GM12864 (cell line): ENCODE measurements at places on chromosomes 13 and 19.

DNA sequence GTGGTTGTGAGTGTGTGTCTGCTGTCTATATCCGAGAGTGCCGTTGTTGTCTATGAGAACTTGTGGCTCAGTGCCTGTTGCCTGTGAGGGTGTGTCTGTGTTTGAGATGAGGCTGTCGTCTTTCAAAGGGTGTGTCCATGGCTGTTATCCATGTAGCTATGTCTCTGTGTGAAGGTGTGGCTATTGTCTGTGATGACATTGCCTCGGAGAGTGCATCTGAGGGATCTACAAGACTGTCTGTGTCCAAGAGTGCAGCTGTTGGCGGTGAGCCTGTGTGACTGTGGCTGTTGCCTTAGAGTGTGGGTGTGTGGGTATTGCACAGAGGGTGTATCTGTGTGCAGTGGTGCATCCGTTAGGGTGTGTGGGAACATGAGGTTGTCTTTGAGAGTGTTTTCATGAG, 4.9 kb downstream of the NUMBL start:
- no peak for DNase-seq

DNA sequence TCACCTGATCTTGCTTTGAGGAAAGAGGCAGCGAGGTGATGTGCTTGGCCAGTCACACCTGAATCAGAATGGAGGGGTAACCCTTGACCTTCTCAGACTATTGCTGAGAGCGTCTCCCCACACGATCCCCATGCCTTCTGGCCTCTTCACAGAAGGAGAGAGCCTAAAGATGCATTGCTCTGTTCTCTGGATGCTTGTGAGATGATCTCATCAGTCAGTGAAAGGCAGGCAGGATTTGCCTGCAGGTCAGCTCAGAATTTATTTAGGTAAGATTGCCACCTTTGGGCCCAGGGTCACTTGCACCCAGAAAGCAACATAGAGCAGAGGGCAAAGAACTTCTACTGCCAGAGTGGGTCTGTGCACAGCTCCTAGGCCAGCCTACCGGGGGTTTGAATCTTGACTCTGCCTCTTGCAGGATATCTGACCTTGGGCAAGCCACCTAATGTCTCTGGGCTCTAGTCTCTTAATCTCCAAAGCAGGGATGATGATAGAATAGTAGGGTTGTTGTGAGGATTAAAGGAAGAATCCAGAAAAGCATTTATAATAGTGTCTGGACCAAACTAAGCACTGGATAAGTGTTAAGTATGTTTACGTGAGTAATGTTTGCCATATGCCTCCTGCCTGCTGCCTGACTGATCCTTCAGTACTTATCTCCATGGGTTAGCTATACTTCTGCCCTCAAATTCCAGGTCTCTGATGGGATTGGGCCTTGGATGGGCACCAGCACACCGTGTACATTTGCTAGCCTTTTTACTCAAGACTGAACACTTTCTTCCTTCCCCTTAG, 8.4 kb upstream of the FLT1 start:
- no peak for DNase-seq

- no peak for DNase-seq
Measured at GRCh38 chr13:39985071-39985470, 329.6 kb downstream of the COG6 start.

- DNase-seq, result no peak
Measured at GRCh38 chr19:9061879-9062278, 25.0 kb upstream of the OR1M1 start.

DNA sequence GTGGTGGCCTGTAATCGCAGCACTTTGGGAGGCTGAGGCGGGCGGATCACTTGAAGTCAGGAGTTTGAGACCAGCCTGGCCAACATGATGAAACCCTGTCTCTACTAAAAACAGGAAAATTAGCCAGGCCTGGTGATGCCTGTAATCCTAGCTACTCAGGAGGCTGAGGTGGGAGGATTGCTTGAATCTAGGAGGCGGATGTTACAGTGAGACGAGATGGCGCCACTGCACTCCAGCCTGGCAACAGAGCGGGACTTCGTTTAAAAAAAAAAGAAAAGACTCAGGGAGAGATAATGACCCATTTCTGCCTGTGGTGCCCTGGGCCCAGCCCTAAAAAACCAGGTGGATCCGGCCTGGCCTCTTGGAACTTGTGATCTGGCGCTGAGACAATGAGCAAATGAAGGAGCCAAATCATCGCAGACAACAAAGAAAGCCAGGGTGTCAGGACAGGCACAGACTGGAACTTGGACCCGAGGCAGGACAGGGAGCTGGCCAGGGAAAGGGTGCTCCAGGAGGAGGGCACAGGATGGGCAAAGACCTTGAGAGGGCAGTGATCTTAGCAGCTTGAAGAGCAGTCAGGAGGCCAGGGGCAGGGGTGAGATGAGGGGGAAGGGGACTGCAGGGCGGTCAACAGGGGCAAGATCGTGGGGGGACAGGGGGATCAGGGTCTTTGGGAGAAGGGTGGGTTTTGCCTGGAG, 962 bp upstream of the JAK3 start:
- no peak for DNase-seq

DNA sequence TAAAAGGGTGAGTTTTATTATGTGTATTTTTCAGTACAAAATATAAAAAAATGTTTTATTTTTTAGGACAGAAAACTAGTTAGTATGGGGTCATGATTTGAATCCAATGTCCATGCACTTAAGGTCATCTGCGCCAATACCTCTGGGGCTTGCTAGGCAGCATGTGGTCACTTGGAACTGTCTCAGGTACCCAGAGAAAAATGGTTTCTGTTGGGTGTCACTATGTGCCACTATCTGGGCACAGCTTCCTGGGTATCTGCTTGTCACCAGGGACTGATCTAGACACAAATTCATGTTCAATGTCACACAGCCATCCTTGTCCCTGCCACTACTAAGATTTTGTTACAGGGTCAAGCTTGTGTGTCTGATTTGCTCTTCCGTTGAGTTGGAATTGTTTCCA, 100.4 kb downstream of the RGCC start:
- DNase-seq, result no peak

- DNase-seq, result no peak
Measured at GRCh38 chr13:110034031-110034549, 247.7 kb upstream of the IRS2 start.

DNA sequence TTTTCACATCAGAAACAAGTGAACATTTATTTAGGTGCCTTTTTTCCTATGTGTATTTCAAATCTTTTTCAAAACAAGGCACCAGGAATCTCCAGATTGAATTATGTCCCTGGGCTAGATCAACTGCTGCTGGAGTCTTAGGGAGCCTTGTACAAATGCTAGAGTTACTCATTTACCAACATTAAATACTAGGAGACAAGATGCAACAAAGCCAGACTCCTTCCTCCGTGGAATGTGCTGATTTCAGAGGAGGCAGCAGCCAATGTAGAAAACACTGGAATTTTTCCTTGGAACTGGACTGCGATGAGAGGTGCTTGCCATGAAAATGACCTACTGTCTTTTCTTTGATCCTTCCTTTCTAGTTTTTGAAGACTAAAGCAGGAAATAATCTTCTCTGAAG, 1514.7 kb upstream of the MIR17HG start:
- DNase-seq, result no peak

GRCh38 chr19:45768655-45768983, 433 bp downstream of the SIX5 start:
- no peak for DNase-seq

DNA sequence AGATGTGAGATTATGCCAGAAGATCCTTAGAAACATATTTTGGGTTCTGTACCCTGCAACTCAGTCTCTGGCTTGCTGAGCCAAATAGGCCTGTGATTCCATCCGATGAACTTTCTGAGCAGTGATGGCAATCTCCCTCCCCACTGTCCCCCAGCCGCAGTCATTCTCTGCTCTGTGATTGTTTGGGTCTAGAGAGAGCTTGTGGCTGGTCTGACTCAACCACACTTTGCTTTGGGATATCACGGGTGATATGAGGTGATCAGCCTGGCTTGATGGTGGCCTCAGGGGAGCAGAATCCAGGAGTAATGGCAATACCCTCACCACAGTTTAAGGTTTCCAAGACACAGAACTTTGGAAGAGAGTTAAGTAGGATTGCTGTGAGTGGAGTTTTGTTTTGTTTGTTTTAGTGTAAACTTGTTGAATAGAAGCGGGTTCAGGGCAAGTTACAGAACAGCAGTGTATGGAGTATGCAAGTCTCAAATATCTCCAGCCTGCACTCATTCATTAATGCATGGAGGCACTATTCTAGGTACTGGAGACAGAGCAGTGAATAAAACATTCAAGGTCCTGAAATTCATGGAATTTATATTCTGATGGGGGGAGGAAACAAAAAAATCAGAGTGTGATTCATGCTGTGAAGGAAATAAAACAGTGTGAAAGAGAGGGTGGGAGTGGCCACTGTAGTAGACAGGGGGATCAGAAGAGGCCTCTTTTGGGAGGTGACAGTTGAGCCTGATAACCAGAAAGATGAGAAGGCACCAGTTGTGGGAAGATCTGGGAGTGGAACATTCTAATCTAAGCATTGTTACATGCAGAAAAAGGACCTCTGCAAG, 5.3 kb downstream of the SAMD4B start:
- DNase-seq, result no peak

- no peak for DNase-seq
Measured at GRCh38 chr13:106484537-106485193, 50.8 kb downstream of the EFNB2 start.

DNA sequence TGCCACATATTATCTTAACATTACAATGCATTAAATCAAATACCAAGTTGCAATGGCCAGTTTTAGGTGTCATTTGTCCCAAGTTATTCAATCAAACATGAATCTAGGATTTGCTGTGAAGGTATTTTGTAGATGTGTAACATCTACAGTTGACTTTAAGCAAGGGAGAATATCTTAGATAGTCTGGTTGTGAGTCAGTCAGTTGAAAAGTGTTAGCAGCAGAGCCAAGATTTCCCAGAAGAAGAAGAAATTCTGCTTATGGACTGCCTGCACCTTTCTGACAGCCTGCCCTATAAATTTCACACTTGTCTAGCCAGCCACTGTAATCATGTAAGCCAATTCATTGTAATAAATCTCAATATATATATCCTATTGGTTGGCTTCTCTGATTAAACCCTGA, 41.3 kb upstream of the INTS6 start:
- no peak for DNase-seq

DNA sequence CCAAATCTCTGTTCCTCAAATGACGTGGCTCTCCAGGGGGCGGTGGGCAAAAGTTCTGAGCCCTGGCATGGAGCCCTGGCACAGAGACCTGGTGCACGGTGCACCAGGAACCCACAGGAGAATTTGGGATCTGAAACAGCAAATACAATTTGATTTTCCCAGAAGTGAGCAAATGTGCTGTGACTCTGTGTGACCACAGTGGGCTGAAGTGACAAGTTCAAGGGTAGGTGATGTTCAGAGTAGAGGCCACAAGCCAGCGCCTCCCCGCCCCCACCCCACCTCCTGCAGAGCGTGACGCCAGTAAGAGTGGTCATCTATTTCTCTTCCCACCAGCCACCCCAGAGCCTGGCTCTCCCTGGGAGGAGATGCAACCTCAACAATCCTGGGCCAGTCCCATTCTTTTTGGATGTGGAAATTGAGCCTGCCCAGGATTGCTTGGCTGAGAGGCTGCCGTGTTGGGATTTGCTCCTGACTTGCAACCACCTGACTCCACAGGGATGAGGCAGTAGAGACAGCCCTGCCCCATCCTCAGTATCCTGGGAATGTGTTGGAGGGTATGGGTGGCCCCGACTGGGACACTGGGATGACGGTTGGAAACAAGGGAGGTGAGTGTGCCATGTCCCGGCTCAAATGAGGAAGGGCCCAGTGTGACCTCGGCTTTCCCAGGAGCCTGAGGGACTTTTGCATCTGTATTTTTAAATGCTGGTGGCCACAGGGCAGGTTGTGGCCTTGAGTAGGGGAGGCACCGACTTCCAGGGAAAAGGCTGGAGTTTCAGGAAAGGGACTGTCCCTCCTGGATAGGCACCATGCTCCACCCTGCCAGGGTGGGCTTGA, 11.1 kb upstream of the BCL3 start:
- DNase-seq, result no peak

DNA sequence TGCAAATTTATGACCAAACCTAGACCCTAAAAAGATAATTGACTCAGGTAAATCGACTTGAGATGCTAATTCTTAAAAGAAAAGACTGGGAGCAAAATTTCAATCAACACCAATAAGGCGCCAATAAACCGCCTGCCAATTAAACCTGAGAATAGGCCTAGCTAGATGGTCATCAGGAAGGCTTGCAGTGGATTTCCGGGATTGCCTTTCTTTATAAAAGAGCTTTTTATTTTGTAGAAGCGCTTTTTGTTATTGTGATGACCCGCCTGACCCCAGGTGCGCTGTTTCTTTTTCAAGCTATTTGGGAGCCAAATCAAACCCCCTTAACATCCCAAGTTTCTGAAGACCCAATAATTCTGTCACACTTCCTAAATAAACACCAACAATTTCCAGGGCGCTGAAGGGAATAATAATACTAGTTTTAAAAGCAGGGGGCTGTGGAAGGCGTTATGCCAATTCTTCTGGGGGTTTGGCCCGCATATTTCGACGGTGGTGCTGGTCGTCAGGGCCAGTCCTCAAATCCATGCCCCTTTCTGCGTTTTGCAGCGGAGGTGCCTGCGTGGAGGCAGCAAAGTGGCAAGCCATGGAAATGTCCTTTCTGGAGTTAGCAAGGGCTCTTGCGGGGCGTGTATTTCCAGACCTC, 2.9 kb upstream of the ZIC5 start:
- no peak for DNase-seq

- DNase-seq, result no peak
Measured at GRCh38 chr19:6685482-6685881, 15.5 kb upstream of the TNFSF14 start.

GRCh38 chr13:64928696-64929499, 2301.2 kb downstream of the PCDH9 start:
- DNase-seq, result no peak

GRCh38 chr19:46404055-46404752, 9.2 kb downstream of the CCDC8 start:
- no peak for DNase-seq

GRCh38 chr13:68995972-68996667, 1111.5 kb upstream of the ATXN8OS start:
- DNase-seq, result no peak

DNA sequence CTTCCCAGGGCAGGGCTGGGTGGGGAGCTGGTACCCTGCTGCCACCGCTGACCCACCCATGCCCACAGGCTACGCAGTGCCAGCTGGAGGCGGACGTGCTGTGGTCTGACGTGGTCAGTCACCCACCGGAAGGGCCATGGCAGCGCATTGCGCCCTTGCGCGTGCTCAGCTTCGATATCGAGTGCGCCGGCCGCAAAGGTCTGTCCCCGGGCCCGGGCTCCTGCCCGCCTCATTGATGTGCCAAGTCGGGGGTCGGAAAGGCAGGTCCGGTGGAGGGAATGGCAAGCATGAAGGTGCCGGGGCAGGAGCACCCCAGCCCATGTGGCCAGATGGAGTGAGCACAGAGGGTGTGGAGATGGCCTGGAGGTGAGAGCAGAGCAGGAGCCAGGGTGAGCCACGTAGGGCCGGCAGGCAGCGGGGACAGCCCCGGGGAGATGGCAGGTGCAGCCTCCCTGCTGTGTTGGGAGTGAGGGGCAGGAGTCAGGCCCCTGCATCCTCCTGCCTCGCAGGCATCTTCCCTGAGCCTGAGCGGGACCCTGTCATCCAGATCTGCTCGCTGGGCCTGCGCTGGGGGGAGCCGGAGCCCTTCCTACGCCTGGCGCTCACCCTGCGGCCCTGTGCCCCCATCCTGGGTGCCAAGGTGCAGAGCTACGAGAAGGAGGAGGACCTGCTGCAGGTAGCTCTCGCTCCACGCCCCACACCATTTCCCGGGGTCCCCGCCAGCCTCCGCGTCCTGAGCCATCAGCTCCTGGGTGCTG, 16.0 kb upstream of the SPIB start:
- no peak for DNase-seq
